ENCODE measurements at places on chromosomes 5 and 9. TPM values are rescaled to one million over a fixed set of nuclear protein-coding genes. Genes with fewer than 3 reads are reported as not detected.
A peak's percentile ranks its signal among the peaks of the same experiment; 100 is the strongest.

The PCDHGA7 gene
- total RNA-seq: 0.64 TPM

The TMEM171 gene
- 1.4 TPM for total RNA-seq

- DNase-seq: no peak
Observed at GRCh38 chr9:98168153-98168780, 24.2 kb downstream of the CORO2A start.

DNA sequence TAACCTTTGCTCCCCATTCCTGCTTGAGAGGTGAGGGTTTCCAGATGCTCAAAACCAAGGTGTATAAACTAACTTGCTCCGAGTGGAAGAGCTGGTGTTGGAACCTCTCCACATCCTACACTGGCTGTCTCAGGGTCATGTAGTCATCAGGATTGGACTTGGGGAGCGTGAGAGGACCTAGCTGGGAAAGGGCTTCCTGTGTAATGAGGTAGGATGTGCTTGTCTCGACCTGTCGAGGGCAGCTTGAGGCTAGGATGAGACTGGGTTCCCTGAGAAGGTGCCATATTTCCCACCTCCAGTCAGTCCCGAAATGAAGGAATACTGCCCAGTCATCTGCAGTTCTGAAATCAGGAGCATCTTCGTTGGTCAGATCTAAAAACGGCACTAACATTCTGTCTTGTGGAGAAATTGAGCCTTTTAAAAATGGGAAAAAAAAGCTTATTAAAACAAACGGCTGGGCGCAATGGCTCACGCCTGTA is 1.3 kb downstream of the CCNI2 start:
- no peak for DNase-seq

DNA sequence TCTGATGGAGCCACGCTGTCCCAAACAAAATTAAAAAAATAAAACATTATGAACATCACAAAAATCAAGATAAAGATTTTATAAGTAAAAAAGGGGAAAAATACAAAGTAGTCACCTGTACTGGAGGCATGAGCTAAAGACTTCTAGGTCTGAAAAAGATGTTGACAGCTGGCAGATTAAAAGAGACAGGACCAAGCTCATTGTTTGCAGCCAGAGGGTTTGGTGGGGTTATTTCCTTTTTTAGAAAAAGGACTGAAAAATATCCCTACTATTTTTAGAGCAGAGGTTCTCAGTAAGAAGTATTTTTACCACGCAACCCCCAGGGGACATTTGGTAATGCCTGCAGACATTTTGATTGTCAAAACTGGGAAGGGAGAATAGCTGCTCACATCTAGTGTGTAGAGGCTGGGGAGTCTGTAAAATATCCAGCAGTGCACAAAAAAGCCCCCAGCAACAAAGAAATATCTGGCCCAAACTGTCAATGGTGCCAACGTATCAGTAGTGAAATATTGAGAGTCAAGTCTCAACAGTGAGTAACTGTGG is 353.4 kb downstream of the TLE1 start:
- no peak for DNase-seq

GRCh38 chr5:8363138-8363537 is 494.2 kb downstream of the MTRR start:
- DNase-seq: no peak

GRCh38 chr5:141677415-141677814 is 4.6 kb downstream of the ARAP3 start:
- DNase-seq: no peak

DNA sequence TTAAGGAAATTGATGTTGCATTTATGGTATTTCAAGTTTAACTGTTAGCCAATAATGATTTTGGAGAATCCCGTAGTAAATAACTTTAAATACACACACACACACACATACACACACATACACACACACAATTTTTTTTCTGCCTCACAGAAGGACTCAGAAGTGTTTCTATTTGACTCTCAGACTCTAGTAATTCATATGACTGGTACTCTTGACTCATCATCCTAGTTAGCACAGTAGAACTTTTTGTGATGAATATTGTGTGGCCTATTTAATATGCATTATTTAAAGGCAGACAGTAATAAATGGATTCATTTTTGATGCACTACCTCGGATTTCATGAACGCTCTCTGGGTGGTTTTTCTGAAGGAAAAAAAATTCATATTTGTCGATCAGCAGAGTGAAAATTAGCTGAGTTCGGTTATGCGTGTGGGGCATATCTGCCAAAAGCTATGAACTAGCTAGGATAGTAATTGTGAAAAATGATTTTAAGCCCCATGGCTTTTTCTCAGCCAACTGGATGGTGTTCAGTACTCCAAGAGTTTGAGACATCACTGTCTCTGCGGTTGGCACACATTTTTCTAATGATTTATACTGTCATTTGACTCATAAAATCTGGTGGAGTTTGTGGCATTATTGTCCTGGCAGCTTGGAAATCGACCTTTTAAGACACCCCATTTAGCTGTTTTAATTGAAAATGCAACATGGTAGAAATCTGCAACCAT is 102.2 kb downstream of the PCSK5 start:
- no peak for DNase-seq

- DNase-seq: no peak
Observed at GRCh38 chr9:77533671-77534070, 114.5 kb downstream of the GNA14 start.

- no peak for DNase-seq
Observed at GRCh38 chr9:89319015-89319905, 960 bp downstream of the SECISBP2 start.

DNA sequence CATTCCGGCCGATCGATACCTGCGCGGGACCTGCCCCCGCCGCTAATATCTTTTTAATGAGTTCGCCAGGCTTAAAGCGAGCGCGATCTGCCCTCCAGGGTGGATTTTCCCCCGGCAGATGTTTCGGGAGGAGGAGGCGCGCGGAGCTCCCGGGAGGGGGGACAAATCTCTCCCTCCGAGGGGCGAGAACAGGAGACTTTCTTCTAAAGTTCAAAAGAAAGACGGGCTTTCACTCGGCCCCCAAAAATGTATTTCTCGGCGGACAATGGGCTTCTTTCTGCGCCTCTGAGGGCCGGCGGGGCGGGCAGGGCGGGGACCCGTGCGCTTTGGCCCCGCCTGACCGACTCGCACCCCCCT is 4.1 kb upstream of the PRDM12 start:
- DNase-seq: no peak

The FSD1L gene
- 1.7 TPM for total RNA-seq

The GARIN3 gene
- not detected for total RNA-seq

The BHMT2 gene
- total RNA-seq: 6.2 TPM

The IL33 gene
- 2.8 TPM for total RNA-seq

- no peak for DNase-seq
Observed at GRCh38 chr5:65928322-65928752, 2.0 kb downstream of the ERBIN start.

- DNase-seq: no peak
Observed at GRCh38 chr9:75624998-75625397, 265.5 kb upstream of the PCSK5 start.

- no peak for DNase-seq
Observed at GRCh38 chr5:76514713-76515112, 108.5 kb downstream of the F2RL2 start.

The OTP gene
- total RNA-seq: not detected

DNA sequence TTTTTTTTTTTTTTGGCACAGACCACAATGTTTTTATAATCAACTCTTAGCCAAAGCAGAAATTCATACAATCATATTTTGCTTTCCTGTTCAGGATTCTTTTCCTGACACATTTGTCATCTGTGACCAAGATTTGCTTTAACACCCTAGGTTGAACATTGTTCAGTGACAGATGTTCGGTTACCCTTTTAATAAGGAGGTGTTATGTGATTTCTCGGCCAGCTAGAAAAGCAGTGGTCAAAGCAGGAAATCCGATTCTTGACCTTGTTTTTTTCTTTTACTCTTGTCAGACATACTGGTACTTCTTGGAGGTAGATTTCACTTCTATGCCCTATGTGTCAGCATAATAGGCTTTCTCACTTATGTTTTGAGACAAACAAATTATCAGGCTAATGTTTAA is 335.3 kb upstream of the ACTBL2 start:
- no peak for DNase-seq

The EXOSC2 gene
- 27.7 TPM for total RNA-seq

DNA sequence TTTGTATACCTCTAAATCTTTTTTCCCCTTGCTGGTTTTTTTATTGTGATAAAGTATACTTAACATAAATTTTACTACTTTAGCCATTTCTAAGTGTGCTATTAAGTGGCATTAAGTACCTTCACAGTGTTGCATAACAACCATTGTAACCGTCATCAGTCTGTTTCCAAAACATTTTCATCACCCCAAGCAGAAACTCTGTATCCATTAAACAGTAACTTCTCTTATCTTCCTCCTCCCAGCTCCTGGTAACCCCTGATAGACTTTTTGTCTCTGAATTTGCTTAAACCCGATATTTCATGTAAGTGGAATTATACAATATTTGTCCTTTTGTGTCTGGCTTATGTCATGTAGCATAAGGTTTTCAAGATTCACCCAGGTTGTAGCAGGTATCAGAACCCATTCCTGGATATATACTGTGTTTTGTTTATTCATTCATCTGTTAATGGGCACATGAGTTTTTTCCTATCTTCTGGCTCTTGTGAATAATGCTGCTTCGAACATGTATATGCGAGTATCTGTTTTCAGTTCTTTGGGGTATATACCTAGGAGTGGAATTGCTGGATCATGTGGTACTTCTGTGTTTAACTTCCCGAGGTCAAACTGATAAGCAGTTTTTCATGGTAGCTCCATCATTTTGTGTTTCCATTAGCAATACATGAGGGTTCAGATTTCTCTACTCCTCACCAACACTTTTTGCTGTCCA is 66.4 kb downstream of the EHMT1 start:
- DNase-seq: no peak

DNA sequence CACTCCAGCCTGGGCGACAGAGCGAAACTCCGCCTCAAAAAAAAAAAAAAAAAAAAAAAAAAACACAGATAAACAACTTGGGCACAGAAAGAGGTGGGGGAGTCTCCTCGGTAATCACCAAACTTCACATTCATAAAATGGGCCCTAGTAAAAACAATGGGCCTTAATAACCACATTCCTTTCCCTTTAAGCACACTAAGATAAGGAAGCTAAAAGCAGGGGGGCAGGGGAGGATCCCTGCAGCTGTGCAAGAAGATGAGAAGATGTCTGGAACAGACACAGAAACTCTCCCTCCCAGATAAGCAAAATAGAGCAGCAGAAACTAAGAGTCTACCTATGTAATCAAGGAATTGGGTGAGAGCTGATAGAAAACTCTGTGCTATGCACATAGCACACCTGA is 111.2 kb upstream of the FAM174A start:
- no peak for DNase-seq

The PCDHB11 gene
- 0.13 TPM for total RNA-seq

GRCh38 chr9:135718616-135719015 is 16.6 kb downstream of the KCNT1 start:
- DNase-seq: peak; percentile 80

DNA sequence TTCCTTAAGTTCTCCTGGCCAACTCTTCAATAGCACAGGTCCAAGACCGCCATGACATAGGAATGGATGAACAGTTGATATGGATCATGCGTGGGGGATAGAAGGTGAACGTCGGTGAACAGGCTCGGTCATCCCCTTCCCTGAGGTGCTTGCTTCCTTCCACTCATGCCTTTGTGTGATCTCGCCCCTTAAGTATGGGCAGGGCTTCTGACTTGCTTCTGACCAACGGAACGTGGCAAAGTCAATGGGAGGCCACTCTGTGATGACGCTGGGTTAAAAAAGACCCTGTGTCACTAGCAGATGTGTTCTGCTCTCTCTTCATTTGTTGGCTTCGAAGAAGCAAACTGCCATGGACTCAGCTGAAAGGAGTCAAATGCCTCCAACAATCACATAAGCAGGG is 240.5 kb upstream of the TUT7 start:
- DNase-seq: no peak

The ATP10B gene
- total RNA-seq: under 0.01 TPM

DNA sequence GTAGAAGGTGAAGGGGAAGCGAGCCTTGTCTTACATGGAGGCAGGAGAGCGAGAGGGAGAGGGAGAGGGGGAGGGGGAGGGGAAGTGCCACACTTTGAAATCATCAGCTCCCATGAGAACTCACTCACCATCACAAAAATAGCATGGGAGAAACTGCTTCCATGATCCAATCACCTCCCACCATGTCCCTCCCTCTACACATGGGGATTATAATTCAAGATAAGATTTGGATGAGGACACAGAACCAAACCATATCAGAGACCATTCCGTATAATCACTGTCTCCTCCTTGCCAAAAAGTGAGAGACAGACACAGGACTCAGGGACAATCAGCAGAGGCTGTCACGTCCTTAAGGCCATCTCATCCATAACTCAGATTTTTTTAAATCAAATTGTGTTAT is 187.7 kb upstream of the TAS2R1 start:
- DNase-seq: no peak

GRCh38 chr9:136847826-136848392 is 1.3 kb upstream of the PHPT1 start:
- DNase-seq: peak; percentile 87

DNA sequence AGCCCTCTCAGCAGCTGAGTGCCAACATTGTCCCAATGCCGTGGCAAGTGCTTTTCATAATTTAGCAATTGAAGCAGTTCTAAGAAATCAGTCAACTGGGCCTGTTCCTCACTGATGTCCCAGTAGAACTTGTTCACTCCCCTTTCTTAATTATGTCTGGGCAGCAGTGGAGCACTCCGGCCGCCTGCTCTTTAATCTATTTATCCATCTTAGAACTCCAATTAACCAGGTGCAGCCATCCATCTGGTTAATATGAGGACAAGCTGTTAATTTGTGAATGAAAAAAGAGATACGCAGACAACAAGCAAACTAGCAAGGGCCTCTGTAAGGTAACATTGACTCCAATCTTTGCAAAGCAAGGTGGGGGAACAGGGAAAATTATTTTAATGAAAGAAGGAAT is 39.4 kb downstream of the MAT2B start:
- no peak for DNase-seq

The TMC1 gene
- 0.25 TPM for total RNA-seq

GRCh38 chr5:53052499-53052898 is 57.1 kb downstream of the MOCS2 start:
- no peak for DNase-seq

DNA sequence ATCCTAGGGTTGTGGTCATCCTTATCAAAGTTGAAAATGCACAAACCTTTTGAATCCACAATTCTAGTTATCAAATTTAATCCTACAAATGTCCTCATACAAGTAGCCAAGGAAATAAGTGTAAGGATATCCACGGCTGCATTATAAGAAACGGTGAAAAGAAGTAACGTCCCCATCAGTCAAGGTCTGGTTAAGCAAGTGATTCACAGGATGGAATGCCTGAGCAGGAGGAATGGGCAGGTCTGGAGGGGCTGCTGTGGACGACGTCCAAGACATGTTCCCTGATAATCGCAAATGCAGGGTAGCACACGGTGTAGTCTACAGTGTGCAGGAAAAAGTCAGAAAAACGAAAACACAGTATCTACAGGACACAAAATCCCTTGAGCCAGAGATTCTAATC is 118.6 kb downstream of the ADAMTS2 start:
- DNase-seq: no peak

GRCh38 chr9:38371495-38371894 is 21.0 kb upstream of the ALDH1B1 start:
- DNase-seq: peak; percentile 11

Measured in dermis microvascular lymphatic vessel endothelial cell (primary cell).